ENCODE measurements at places on chromosomes 5 and 9. TPM values are rescaled to one million over a fixed set of nuclear protein-coding genes. Genes with fewer than 3 reads are reported as not detected.

The PPP3R2 gene
- total RNA-seq = not detected

The DOK3 gene
- total RNA-seq = 38.6 TPM

The IFNA13 gene
- not detected for total RNA-seq

The FGD3 gene
- 55.7 TPM for total RNA-seq

All from mononuclear cell (primary cell).